ENCODE measurements at places on chromosomes 11 and 22.

- DNase-seq = no peak
These were observed 15.0 kb downstream of the ALKBH3 start for GRCh38 chr11:43895601-43896000.

DNA sequence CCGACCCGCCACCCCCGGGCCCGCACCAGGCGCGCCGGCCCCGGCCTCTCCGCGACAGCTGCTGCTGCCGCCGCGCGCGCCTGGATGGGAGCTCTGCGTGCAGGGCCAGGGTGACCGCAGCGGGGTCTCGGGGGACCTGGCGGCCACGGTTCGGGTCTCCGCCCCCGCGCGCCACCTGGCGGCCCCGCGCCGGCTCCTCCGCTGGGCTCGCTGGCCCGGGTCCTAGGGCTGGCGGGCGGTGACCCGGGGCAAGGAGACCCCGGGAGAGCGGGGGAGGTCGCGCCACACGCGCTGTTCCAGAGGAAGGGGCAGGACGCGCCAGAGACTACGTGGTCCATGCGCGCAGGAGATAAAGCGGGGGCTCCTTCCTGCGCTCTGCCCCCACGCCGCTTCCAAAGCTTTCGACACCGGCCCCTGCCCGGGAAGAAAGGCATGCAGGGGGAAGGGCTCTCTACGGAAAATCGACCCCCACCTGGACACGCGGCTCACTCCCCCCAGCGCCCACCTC, 562 bp downstream of the SHANK2 start:
- no peak for DNase-seq

DNA sequence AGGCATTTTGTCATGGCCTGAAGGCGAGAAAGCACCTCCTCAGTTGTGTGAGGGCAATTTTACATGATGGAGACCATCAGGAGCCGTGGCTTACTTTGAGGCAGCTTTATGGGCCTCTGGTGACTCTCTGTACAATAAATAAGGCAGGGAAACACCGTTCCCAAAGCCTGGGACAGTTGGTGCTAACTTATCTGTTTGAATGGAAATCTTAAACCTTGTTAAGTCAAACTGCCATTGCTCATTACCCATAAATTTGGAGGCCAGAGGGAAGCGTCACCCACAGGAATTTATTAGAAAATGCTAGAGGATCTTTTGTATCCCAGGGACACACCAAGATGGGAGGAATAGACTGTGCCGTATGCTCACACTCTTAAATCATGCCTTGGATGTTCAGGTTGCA, 1156.9 kb downstream of the BRD1 start:
- no peak for DNase-seq

- no peak for DNase-seq
These were observed 48.8 kb downstream of the PIWIL3 start for GRCh38 chr22:24725736-24726135.
